ENCODE measurements at places on chromosomes 1 and 21.

GRCh38 chr1:81848880-81849682 lies 48.3 kb downstream of the ADGRL2 start:
- no peak for DNase-seq

- DNase-seq: no peak
Observed at GRCh38 chr21:33157303-33157702, 72.4 kb upstream of the IFNAR2 start.

DNA sequence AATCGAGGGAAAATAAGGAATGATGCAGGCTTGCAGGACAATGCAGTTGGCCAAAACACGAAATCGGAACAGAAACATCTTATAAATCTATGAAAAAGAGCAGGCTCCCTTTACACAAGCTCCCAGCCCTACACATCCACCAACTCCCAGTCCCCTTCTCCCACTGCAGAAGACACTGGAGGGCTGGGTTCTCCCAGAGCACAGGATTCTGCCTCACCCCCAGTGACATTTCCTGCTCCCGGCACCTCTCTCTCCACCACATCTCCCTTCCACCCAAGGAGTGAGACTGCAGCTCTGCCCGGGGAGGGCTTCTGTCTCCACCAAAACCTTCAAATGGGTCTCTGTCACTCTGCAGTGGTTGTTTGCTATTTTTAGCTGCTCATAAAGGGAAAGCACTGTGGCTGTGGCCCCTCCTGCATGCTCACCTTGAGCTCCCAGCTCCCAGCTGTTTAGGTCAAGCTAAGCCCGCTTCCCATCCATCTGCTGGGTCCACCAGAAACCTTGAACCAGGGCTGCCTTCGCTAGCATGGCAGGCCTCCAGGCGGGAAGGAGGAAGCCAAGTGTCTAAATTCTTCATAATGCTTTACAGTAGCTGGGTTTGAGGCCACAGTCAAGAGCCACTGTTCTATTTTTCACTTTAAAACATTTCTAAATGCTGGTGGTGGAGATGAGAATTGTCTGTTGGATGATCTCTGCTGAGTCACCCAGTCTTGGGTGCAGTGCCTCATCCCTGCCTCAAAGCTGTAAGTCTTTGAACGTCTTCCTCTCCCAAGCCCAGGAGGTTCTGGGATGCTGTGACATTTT lies 3.3 kb upstream of the C2CD2 start:
- no peak for DNase-seq

- DNase-seq: no peak
Observed at GRCh38 chr21:41302976-41303375, 13.6 kb upstream of the FAM3B start.

DNA sequence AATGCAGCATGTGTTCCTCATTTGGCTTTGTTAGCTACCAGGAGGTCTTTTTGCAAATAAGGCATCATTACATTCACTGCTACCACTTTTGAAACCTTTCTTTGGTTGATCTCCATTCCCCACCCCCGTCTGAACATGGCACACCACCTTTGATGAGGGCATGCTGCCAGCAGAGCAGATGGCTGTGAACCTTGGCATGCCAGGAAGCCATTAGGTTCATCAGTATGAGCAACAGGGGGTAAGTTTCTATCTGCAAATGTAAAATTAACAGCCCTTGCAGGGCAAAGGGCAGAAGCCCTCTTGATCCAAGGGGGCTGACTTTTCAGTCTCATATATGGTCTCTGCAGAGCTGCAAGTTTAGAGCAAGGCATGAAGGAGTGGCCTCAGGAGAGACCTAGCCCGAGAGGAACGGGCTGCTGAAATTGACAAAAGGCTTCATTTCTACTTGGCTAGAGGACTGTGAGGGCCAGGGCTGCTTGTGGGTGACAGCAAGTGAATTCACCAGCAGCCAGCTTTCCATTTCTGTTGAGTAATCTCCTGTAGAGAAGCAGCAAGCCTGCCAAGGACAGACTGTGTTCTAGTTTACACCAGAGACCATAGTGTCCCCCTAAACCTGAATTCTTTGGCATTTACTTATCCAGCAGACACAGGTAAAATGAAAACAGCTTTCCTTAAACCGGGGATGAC lies 127.9 kb downstream of the ZNF326 start:
- DNase-seq: no peak

DNA sequence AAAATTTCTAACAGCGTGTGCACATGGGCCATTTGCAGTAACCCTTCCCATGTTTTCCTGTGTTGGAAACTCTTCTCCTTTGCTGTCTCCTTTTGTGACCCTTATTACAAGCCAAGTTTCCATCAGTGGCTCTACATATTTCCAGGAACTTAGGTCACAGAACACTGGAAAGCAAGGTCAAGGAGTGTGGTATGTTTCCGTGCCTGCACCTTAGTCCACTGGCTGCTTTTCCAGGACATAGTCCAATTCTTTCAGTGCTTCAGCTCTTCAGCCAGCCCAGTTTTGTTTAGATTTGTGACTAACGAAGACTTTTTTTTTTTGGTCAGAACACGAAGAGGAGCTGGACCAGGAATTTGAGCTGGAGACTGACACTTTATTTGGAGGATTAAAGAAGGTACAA lies 33.8 kb downstream of the HHAT start:
- no peak for DNase-seq

DNA sequence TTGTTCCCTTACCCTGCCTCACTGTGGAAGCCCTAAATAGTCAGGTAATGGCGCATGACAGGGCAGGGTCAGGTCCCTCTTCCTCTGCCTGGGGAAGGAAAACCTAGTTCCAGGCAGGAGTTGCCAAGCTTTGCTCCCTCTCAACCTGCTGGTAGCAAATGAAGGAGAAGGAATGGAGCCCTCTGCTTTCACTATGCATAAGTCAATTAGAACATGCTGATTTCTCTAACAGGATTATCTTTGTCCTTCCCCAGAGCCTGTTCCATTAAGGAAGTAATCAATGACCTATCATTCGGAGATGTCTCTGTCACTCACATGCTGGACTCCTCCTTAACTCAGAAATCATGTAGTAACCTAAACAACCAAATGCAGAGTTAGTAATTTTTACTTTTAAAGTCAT lies 161.8 kb upstream of the NFIA start:
- DNase-seq: no peak

DNA sequence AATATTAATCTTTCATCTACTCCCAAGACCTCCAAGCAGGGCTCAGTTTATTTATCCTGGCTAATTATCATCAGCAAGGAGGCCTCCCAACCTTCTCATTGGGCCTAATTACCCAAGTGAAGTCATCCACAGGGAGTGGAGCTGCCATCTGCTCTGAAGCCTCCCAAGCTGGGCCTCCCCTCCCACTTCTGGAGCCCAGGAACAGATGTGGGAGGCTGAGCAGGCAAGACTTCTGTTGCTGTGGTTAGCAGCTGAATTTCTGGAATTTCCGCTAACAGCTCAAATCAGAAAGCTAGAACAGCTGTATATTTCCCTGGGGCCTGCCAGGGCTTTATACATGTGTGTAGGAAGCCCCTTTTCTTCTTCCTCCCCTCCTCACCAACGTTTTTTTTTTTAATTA lies 127.5 kb downstream of the UCK2 start:
- DNase-seq: no peak

GRCh38 chr1:25810341-25811299 lies 9.1 kb upstream of the MTFR1L start:
- peak; percentile 74 for DNase-seq

DNA sequence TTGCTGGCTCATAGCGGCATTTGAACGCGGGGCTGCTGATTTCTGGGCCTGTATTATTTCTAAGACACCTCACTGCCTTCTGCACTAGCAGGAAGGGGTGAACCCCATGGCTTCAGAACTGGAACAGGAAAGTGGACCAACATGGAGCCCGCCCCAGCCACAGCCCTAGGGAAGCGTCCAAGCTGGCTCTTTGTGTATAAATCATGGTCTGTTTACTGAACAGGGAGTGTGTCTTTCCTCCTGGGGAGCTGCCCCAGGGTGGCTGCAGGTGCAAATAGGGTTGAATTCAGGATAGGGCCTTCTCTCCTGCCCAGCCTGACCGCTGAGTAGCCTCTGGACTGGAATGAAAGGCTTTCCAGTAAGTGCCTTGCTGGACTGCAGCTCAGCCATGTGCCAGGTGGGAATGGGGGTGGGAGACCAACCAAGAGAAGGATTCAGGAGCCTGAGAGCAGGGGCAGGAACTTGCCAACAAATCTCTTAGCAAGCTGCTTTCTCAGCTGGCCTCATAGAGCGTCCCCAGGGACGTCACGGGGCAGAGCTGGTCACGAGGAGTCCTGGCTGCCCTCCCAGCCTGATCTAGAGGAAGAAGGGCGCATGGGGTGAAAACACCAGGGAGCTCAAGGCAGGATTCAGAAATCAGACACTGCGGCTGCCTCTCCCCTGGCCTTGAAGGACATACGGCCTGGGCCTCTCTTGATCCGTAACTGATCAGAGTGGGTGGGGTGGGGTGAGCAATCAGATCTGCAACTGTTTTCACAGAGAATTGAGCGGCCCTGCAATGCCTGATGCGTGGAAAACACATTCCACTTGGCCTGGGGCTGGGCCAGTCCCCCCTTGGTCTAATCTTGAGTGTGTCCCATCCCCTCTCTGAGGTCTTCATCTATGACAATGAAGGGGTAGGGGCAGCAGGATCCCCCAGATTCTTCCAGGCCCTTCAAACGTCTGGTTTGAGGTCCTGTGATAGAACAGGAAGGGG lies 56.5 kb upstream of the SELENON start:
- no peak for DNase-seq

DNA sequence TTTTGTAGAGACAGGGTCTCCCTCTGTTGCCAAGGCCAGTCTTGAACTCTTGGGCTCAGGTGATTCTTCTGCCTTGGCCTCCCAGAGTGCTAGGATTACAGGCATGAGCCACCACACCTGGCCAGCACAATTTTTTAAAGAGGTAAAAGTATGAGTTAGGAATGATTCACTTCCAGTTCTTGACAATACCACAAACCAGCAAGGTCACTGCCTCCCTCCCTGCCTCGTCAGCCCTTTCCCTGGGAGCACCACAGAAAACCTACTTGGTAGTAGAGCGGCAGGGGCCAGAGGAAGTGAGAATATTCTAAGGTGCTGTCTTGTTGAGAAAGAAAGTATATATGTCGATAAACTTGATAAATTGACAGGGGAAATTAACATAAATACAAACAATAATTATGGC lies 10.8 kb upstream of the CDA start:
- DNase-seq: no peak

DNA sequence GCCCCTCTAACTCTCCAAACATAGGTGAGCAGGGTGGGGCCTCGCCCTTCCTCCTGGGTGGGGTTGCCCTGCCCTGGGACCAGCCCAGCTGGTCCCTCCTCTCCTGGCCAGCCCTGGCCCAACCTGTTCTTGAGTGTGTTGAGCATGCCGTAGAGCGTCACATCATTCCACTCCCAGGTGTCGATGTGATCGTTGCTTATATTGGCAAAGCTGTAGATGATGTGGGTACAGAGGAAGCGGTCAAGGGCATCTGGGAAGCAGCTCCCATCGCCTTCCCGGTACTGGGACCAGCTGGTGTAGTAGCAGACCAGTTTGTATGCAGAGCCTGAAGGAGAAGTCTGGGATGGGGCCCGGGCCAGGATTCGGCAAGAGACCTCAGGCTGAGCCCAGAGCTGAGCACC lies 1.4 kb downstream of the CHI3L1 start:
- no peak for DNase-seq

DNA sequence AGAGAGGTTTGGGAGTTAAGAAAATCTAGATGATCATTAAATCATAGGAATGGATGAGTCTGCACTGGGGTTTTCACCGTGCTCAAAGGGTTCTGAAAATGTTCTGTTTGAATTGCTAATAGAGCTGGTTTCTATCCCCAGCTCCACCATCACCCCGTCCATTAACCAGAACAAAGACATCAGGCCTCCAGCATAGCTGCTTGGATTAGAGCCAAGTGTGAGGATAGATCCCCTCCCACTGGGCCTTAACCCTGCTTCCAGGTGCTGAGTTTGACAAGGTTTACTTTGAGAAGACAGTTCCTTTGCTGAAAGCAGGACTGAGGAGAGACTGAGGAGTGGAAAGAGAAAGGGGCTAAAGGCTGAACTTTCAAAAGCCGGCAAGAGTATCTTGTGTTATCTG lies 48.3 kb downstream of the MPZL1 start:
- no peak for DNase-seq

GRCh38 chr1:55531644-55532043 lies 316.5 kb upstream of the USP24 start:
- no peak for DNase-seq

DNA sequence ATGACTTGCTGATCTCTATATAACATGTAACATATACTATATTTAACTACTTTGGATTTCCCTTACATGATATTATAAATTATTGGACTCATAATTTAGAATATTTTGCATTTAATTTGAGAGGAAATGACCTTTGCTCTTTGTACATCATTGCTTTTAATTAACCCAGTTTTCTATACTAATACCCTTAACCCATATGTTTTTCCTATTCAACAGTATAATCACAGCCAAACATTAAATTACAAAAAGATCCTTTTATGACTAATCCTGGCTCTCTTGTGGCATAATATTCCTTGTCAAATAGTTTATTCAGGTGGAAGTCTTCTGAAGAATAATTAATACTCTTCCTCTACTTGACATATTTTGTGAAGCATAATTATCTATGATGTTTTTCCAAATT lies 56.0 kb upstream of the GPR52 start:
- DNase-seq: no peak

DNA sequence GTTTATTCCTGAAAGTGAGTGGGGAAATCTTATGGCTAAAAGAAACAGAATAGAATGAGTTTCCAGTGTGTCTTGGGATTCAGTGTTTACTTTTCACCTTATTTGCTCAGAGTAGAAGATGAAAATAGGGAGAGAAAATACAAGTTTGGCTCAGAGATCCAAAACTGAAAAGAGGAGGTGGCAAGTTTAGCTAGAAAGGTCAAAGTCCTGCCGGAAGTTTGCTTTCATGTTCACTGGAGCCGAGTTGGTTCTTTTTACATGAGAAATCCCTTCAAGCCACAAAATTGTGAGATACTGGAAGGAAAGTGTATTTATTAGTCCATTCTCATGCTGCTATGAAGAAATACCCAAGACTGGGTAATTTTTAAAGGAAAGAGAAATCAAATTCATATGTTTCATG lies 604.6 kb downstream of the MRPL39 start:
- DNase-seq: no peak

GRCh38 chr1:25566176-25566729 lies 22.8 kb downstream of the LDLRAP1 start:
- no peak for DNase-seq

DNA sequence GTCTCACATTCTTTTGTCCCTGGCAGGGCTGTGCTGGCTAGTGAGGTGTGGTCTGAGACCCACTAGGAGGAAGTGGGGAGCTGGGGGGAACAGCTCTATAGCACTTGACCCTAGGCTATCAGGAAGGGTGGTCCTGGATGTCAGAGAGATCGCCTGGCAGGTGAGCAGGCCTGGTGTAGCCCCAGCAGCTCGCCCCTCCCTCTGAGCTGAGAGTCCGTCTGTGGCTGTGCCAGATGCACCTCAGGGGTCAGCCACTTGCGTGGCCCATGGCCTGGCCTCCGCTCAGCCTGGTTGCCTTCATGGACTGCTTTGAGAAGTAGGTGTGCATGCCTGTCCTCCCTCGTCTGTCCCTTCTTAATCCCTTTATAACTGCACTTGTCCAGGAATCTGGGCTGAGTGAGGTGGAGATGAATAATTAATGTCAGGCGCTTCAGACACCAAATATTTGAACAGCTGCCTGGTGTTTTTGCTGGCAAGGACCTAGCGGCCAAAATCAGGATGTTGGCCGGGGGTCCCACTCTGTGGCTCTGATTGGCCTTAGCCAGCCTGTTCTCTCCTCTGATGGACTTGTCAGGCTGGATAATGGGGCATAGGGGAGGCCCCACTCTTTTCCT lies 30.5 kb downstream of the TMEM53 start:
- DNase-seq: no peak

All from stimulated activated CD8-positive, alpha-beta memory T cell treated with anti-CD3 and anti-CD28 coated beads, Interleukin-7, amount 100 ng/mL, for 1 hour (primary cell).